ENCODE measurements at places on chromosomes 7 and 10. TPM values are rescaled to one million over a fixed set of nuclear protein-coding genes. Genes with fewer than 3 reads are reported as not detected.

DNA sequence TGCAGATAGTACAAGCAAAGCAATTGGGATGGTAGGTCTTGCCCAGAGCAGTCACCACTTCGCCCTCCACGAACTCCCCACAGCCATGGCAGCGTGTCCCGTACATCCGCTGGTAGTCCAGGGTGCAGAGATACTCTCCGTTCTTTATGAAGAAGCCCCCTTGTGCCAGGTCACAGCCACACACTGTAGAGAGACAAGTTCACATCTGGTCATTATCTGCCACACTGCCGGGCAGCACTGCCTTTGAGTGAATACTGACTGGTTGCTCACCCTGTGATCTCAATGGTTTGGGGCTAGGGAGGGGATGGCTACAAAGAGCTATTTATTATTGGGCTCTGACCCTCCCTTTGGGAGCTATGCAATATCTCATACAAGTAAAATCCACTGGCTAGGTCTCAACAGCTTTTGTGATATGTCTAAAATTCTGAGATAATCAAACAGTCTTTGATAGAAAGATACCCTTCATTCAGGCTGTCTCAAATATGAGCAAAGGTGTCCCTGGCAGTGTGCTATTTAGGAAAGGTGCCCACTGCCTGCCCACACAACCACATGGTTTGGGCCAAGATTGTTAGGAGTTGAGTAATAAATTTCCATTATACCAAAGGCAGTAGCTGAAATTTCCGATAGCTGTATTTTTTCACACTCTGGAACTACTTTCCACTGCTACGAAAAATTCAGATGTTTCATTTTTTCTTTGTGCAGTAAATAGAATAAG, 82.5 kb downstream of the ABLIM1 start:
- no peak for DNase-seq

DNA sequence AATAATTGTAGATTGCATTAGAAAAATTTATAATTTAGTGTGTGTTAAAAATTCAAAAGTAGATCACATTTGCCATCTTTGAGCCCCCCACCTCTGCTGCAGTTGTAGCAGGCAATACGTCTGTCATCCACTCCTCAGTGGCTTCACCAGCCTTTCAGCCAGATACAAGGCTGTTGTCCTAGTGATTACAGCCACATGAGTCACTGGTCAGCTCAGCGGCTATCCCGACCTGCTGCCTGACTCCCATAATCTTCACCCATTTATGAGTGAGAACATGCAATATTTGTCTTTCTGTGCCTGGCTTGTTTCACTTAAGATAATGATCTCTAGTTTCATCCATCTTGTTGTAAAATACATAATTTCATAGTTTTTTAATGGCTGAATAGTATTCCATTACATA, 9.2 kb downstream of the OR2A5 start:
- no peak for DNase-seq

- no peak for DNase-seq
Measured at GRCh38 chr7:117230276-117231046, 92.4 kb downstream of the WNT2 start.

- no peak for DNase-seq
Measured at GRCh38 chr10:18414061-18414460, 237.3 kb downstream of the NSUN6 start.

DNA sequence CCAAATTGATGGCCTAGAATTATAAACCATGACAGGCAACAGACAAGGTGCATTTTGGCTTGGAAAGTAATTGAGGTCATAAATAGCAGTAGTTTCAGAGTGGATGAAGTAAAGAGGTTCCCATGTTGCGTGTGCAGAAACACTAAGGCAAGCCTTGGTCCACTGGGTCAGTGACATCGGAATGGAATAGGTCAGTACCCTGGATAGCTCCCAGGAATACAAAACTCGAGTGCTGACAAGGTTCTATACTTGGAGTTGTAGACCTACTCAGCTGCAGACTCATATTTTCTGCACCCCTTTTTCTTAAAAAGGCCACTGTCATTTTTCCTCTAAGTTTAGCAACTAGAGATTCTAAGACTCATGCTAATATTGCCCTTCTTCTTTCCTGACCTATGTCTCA, 132.8 kb downstream of the DYNC1I1 start:
- no peak for DNase-seq

DNA sequence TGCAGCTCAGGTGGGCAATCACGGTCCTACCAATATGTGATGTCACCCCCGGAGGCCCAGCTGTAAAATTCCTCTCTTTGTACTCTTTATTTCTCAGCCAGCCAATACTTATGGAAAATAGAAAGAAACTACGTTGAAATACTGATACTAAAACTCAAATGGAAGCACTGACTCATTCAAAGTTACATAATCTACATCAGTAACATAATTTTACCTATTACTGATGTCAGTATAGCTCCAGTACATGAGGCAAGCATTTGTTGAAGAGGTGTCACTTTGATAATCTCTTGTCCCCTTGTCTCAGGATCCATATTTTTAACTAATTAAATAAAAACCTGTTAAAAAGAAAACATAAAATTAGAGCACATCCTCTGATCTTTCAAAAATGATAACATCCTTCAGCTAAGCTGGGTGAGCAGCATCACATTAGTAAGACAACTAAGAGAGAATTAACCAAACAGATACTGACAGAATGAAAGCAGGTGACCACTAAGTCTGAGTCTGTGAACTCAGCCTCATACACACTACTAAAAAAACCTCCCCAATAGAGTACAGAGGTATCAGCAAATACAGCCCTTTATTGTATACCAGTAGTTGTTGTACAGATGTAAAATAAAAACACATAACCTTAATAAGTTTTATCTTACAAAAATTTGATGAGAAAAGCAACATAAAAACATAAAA, 17.6 kb downstream of the SLC25A40 start:
- DNase-seq: no peak

- DNase-seq: no peak
Measured at GRCh38 chr10:101561068-101561915, 26.8 kb downstream of the POLL start.

The MINDY4 gene
- 11.3 TPM for polyA plus RNA-seq

DNA sequence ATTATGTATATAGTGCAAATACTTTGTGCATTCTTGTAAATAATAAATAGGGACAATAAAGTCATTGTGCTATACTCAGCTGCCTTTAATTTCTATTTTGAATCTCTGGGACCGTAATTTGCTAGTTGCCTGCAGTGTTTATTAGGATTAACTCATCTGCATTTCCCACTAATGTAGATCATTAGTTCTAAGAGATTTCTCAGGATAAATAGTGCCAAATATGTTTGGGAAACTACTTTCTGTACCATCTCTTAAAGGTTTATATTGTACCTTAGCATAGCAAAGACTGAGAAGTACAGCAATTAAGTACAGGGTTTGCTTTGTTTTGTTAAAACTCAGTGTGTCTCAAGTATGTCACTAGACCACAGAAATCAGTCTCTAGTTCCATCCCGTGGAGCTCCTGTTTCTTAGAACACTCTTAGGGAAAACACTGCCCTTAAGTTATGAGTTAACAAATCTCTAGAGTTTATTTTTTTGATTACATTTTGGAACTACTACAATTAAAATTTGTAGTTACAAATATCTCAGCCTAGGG, 26.0 kb downstream of the ADD3 start:
- no peak for DNase-seq

The CCDC6 gene
- 38.4 TPM for polyA plus RNA-seq

GRCh38 chr10:15106352-15107013, 9.3 kb downstream of the RPP38 start:
- DNase-seq: peak; percentile 60

DNA sequence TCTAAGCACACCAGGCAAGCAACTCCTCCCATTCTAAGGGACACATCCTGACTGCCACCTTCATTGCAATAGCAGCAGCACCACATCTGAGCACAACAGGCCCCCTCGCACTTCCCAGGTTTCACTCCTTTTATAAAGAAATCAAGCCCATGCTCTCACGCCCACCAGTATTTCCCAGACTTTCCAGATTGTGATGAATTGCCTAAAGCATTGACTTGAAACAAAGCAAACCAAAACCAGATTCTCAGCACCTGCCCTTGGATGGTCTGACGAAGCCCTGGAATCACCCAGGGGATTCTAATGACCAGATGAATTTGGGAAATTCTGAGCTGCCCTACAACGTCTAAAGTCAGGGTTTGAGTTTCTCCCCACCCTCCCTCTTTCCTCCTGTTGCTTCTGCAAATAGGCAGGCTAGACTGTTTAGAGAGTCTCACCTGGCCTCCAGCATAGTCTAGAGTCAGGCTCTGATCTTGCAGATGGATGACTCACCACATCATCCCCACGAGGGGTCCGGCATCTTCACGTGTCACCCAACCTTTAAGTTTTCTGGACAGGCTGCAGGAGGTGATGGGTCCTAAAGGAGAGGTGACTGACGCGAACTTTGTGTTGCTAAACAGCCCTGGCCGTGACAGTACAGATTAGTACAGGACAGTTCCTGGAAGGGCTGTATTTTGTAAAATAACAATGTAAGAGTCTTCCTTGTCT, 198.0 kb downstream of the SKIDA1 start:
- DNase-seq: no peak

- no peak for DNase-seq
Measured at GRCh38 chr7:18538554-18539250, 43.2 kb downstream of the HDAC9 start.

The GPR26 gene
- polyA plus RNA-seq: 0.01 TPM

DNA sequence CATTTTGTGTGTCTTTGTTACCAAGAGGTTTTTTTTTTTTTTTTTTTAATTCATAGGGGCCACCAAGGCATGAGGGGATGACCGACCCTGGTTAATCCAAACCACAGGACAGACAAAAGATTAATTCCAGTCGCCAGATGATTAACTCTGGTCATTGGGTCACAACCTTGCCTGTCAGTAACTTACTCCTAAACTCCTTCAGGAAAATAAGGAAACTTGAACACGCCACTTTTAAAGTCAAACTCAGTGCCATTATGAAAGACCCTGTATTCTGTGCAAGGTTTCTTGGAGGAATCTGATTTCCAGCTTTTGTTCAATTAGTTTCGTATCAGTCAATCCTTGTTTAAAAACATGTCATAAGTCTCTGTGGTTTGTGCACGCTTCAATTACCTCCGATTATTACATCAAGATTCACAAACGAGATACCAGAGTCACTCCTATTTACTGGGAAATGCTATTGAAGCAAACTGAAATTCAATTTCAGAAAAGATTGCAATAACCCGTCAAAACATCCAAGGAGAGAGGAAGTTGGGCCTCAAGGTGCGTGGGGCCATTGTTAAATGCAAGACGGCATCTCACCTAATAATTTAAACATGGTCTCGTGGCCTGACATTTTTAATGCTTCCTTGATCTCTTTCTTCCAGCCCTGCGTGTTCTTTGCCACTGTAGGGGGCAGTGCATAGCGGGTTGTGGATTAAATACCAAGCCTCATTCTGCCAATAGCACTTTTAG, 44.0 kb downstream of the NRP1 start:
- no peak for DNase-seq

- DNase-seq: no peak
Measured at GRCh38 chr10:22570234-22570633, 144.1 kb downstream of the PIP4K2A start.

The ZNF212 gene
- polyA plus RNA-seq: 20.2 TPM

- no peak for DNase-seq
Measured at GRCh38 chr10:49474901-49475300, 64.0 kb downstream of the ERCC6 start.

DNA sequence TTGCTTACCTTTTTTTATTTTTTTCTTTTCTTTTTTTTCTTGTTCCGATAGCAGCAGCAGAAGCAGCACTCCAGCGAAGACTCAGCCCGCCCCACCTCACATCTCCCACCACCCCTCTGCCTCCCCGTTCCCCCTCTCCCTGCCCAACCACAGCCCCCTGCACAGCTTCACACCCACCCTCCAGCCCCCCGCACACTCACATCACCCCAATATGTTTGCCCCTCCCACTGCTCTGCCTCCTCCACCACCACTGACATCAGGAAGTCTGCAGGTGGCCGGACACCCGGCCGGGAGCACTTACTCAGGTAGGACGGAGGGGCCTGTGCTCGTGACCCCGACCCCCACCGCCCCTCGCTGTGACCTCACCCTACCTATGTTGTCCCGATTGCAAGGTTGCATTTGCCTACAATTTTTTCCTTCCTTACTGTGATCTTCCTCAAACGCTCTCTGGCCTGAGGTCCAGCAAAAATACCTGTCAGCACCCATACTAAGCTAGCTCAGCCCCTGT, 367.2 kb upstream of the GALNT17 start:
- no peak for DNase-seq

The AKR1C4 gene
- polyA plus RNA-seq: not detected

GRCh38 chr10:55747244-55747643, 613.8 kb downstream of the ZWINT start:
- no peak for DNase-seq

The TRAPPC14 gene
- 16.9 TPM for polyA plus RNA-seq

GRCh38 chr10:23341004-23341403, 3.6 kb downstream of the C10orf67 start:
- DNase-seq: no peak

The IL6 gene
- polyA plus RNA-seq: not detected

DNA sequence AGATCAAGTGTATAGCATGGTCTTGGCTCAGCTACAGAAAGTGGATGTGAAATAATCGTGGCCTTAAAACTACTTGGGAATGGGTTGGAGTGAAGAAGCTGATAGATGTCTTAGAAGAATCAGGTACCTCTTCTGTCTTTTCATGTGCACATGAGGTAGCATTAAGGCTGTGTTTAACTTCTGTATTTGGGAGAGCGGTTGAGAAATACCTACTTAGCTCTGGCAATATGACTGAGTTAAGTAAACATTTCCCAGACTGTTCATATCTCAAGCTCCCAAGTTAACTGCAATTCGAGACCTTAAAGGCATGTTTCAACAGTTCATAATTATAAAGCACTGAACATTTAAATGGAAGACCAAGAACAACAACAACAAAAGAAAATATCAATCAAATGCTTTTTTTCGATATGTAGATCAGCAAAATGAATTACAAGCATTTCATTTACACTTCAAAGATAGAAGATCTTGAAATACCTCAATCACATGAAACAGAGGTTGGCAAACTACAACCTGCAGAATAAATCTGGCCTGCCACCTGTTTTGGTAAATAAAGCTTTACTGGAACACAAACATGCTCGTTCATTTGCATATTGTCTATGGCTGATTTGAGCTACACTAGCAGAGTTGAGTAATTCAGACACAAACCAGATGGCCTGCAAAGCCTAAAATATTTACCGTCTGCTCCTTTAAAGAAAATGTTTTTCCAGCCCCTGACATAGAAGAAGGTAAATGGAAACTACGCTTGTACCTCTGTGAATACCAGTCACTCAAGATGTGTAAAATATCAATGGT, 337.1 kb upstream of the GLI3 start:
- DNase-seq: no peak

- DNase-seq: no peak
Measured at GRCh38 chr7:28953633-28954032, 4.5 kb downstream of the TRIL start.

GRCh38 chr7:46449743-46450142, 528.7 kb upstream of the IGFBP3 start:
- DNase-seq: no peak

DNA sequence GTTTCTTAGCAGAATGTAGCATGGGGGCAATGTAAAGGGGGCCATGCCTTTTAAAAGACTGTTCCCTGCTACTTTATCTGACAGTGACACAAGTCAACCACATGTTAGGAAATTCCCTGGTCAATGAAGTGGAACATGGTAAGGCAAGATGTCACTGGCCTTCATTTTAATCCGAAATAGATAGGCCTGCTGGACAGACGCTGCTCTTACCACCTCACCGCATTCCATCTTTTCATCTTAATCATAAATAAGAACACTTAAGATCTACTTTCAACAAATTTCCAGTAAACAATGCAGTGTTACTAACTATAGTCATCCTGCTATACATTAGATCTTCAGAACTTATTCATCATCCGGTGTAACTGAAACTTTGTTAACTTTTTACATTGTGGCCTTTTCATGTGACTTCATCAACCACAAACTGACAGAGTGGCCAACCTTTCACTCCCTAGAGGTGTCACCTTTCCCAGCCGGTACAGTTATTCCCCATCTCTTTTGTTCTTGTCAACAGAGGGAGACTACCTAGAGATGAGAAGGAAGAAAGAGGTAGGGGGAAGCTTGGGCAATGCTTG, 15.6 kb downstream of the ASB4 start:
- no peak for DNase-seq
